HL-60 (cell line): ENCODE measurements at places on chromosomes 12 and 14.

DNA sequence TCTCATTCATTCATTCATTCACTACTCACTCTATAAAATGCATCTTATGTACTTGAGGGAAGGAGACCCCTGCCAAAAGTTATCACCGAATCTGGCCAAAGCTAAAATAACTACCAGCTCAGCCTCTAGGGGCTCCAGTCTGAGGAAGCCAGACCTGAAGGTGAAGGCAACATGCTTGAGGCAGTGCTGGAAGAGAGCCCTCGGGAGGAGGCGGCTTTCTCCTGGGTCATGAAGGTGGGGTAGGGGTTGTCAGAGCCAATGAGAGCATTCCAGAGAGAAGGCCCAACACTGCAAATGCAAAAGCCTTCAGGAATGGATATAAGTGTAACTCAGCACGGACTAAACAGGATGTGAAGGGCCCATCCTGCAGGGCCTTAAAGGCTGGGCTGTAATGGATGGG lies 62.4 kb downstream of the GSC start:
- no peak for DNase-seq

DNA sequence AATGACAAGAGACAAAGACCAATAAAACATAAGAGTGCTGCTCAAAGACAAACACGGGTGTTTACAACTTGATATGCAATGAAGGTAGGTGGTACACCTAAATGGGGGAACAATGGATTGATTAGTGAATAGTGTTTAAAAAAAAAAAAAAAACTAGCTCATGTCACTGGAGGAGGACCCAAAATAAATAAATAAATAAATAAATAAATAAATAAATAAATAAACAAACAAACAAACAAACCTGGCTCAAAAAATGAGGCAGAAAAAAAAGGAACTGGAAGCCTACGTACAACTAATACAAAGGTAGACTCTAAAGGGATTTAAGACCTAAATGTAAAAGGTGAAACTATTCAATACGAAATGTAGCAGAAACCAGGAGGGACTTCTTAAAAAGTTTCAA lies 18.6 kb downstream of the NAP1L1 start:
- DNase-seq, result no peak

DNA sequence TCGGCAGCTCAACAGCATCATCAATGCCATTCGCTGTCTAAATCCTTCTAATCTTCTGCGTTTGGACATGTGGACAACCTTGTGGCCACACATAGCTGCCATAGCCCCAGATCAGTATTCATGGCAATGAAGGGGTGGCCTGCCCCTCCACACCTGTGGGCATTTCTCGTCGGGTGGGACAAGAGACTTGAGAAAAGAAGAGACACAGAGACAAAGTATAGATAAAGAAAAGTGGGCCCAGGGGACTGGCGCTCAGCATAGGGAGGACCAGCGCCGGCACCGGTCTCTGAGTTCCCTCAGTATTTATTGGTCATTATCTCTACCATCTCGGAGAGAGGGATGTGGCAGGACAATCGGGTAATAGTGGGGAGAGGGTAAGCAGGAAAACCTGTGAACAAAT lies 42.3 kb downstream of the MAGOHB start:
- DNase-seq, result no peak

DNA sequence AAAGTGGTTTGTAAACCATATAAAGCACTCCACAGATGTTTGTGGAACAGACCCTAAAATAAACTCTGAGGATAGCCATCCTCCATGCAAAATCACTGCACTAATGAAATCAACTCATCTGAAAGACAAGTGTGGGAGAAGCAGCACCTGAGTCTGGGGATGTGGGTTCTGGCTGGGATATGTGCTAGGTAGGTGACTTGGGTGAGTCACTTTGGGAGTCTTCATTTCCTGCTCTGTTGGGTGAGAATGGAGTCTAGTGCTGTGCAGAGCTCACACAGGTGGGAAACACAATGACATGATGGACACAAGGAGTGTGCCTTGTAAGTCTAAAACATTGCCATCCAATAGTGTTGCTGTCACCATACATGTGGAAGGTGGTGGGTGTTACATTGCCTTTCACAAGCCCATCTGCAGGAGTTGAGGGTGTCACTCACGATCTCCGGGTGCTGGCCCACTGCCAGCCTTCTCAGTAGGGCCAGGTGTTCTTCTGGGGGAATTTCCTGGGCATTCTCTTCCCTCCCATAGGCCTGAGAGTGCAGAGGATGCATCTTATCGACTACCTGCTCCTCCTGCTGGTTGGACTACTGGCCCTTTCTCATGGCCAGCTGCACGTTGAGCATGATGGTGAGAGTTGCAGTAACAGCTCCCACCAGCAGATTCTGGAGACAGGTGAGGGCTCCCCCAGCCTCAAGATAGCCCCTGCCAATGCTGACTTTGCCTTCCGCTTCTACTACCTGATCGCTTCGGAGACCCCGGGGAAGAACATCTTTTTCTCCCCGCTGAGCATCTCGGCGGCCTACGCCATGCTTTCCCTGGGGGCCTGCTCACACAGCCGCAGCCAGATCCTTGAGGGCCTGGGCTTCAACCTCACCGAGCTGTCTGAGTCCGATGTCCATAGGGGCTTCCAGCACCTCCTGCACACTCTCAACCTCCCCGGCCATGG lies 2.0 kb downstream of the SERPINA4 start:
- DNase-seq, result no peak

- DNase-seq, result no peak
Measured at GRCh38 chr14:24991288-24991687, 58.7 kb downstream of the STXBP6 start.

GRCh38 chr12:87813476-87814234 lies 215.5 kb downstream of the C12orf50 start:
- no peak for DNase-seq

GRCh38 chr12:42260518-42260917 lies 22.5 kb upstream of the YAF2 start:
- no peak for DNase-seq

DNA sequence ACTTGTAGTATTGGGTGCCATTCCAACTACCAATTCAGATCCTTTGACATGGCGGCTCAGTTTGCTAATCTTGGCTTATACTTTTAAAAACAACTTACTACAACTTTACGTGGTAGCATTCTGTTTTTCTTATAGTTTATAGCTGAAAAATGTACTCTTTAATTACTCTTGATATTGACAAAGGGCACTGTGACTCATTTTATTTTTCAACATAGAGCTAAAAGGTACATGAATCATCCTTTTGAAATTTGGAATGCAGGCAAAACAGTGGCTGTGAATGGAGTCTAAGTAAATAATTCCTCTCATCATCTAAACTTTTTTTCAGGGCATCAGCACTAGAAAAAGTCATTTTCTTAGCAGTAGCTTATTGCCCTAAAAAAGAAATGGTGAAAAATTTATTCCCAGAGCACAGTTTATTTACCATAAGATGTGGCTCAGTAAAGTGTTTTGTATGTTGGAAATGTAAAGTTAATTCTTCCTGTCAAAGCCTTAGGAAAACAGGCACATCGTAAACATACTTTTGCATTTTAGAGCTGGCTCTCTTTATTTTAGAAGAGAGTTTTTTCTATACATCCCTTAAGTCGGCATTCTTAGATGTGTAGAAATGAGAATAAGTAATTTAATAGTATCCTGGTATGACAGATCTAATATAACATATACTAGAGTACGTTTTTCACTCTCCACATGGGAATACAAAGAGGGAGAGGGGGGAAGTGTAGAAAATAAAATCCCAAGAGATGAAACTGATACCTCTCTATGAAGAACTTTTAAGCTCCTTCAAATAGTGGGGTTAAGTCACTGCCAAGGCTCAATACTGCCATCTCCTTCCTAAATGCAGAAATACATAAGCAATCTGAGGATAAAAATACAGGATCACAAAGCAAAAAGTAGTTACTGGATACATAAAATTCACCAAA lies 55.2 kb downstream of the SLC25A21 start:
- no peak for DNase-seq

DNA sequence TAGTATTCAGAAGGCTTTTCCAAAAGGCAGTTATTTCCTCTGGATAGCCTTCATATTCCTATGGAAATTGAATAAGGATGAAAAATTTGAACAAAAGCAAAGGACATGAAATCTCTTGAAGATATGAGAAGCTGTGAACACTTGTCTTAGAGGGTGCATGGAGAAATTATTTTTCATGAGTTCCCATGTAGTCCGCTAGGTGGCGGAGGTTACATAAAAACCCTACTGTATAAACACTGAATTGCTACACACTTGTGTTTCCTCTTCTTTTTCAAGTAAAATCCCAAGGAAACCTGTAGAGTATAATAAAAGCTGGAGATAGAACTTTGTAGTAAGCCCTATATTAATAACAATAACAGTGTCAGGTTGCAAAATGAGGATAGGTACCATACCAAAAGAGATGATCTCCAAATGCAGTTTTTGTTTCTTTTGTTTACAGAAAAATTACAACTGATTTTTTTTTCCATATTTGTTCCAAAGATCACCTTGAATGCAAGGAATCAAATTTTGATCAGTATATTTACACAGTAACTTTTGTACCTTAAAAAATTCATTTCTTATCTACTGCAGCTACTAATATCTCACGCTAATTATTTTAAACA lies 37.8 kb upstream of the OR4E1 start:
- peak; percentile 29 for DNase-seq

DNA sequence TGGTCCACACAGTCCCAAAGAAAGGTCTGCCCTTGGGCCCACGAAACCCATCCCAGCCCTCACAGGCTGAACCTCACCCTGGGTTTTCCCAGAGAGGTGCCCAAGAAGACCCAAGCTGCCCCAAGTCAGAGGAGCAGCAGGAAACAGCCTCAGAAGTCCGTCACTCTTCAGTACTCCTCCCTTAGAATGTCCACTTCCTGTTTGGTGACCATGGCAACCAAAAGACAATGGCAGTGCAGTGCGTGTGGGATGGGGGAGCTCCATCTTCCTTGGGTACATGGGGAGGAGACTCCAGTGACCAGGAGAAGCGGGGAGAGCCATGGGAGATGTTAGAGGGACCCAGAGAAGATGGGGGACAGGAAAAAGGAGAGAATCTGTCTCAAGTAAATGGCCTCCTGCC lies 11.3 kb downstream of the SELPLG start:
- DNase-seq, result no peak

GRCh38 chr12:197347-197746 lies 16.6 kb downstream of the SLC6A12 start:
- no peak for DNase-seq

GRCh38 chr12:64469455-64470142 lies 17.7 kb downstream of the TBK1 start:
- DNase-seq, result no peak

DNA sequence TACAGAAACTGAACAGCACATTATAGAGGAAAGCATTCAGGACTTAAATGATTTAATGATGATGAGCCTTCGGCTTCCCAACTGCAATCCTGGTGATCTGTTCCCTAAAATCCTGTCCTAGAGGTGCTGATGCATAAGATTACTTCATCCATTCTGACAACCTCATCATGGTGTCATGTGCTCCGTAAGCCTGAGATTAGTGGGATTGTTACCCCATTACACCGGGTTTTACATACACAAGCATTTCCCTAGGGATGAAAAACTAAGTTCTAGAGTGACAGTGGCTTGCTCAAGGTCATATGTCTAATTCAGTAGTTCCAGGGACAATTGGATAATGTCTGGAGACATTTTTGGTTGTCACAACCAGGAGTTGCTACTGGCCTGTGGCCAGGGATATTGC lies 2.5 kb upstream of the RNASE13 start:
- no peak for DNase-seq

- DNase-seq, result no peak
Measured at GRCh38 chr14:34224221-34224620, 237.8 kb downstream of the SPTSSA start.

GRCh38 chr12:54417712-54418440 lies 1.2 kb downstream of the ITGA5 start:
- DNase-seq, result no peak

DNA sequence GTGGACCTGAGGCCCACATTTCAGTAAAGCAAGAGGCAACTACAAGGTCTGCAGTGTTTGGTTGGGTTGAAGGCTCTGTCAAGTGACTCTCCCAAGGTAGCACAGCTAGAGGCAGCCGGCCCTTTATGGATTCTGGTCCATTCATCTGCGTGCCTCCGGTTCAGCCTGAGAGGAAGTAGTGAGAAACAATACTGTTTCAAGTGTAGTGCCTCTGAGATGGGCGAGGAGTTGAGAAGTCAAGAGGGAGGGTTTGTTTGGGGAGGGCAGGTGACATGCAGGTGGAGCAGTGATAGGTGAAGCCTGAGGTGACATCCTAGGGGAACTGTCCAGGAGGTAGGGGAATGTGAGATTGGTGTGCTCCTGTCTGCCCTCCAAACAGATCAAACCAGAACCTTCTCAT lies 933.5 kb downstream of the VRK1 start:
- no peak for DNase-seq

DNA sequence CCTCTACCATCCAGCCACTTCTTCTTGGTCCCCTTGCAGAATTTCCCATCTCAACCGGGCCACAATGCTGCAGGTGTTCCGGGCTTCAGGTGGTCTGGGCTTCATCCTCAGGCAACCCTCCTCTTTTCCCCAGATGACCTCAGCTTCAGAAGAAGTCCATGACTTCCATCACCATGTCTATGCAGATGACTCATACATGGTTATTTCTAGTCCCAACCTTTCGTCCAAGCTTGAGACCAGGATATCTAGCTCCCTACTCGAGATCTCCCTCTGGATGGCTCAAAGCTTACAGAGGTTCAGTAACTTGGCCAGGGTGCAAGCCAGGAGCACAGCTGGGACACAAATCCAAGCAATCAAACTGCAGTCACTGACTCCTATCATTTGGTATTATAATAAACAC lies 154.6 kb upstream of the NOS1 start:
- no peak for DNase-seq

GRCh38 chr14:24630872-24631477 lies 3.0 kb downstream of the GZMB start:
- DNase-seq, result no peak

DNA sequence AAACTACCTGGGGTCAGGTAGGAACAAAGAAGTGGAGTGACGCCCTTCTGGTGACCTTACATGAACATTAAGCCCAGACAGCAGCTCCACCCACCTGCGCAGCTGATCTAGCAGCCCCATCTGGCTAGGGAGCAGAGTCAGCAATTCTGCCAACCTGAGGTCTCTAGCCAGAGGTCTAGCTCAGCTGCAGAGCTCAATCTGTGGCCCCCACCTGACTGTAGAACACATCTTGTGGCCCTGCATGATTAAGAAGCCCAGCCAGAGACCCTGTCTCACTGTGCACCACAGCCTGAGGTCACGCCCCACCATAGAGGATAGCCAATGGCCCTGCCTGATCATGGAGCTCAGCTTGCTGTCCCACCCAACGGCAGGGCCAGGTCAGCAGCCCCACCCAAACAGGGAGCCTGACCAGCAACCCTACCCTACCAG lies 50.6 kb upstream of the HIGD1C start:
- DNase-seq, result no peak

DNA sequence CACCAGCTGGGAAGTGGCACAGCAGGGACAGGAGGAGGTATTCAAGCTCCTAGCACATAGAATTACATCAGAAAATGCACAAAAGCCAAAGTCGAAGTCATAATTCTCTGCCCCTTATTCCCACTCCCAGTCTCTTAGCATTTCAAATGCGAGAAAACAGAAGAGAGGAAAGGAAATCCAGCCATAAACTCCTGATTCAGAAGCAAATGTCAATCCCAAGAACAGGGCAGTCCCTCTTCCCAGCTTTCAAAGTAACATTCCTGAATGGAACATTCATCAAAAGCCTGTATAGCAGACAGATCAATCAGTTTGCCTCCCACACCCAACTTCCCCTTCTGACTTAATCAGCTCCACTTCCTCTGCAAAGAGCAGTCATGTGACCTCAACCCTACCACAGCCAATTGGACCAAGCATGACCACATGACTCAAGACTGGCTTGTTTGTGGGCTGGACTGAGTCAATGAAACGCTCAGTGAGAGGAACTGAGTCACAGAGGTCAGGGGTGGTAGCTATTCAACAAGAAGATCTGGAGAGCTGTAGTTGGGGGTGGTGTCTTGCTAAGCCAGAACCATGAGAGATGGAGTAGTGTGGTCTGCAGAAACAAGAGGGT lies 41.4 kb upstream of the TUNAR start:
- DNase-seq, result no peak

GRCh38 chr12:93855261-93855660 lies 178.1 kb downstream of the CRADD start:
- no peak for DNase-seq
